Upper lobe of right lung (tissue), 1 donor: ENCODE measurements at places on chromosomes 11 and 22. TPM values are rescaled to one million over a fixed set of nuclear protein-coding genes. Genes with fewer than 3 reads are reported as not detected.

GRCh38 chr11:2265396-2265795 is 5.0 kb downstream of the ASCL2 start:
- peak; percentile 65 for DNase-seq
- H3K36me3 ChIP-seq, result no peaks in the 10 kb centered on the region
- H3K4me1 ChIP-seq, result peaks cover 5% of the 10 kb centered on the region
- peaks cover 11% of the 10 kb centered on the region for H3K27me3 ChIP-seq
- no peak overlapping the region for H3K4me3 ChIP-seq
- peak overlapping the region; percentile 30 for H3K27ac ChIP-seq

The TYR gene
- total RNA-seq, result not detected

DNA sequence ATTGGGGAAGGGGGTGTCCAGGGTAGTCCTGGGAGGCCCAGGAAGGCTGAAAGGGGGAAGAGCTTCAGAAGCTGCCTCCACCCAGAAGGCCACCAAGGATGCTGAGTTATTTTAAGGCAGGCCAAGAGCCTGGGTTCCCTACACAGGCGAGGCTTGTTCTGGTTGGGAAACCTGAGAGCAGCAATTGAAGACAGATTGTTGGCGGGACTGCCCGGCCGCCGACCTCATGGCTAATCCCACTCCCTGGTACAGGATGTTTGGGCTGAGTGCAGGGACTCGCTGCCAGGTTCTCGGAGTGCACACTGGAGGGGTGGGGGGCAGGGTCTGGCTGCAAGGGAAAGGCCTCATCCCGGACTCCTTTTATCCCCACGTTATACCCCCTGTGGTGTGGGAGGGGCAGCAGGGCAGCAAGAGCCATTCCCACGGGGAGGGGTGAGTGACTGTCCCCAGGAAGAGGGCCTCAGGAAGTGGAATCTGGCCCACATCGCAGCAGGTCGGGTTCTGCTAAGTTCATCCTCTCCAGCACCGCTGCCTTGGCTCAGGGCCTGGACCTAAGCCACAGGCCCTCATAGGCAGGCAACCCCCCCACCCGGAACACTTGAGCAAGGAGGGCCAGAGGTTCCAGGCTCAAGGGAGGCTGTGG is 43.6 kb upstream of the PRR5 start:
- H3K4me3 ChIP-seq, result no peak overlapping the region
- no peak overlapping the region for H3K27ac ChIP-seq
- DNase-seq, result peak; percentile 66
- H3K36me3 ChIP-seq, result no peaks in the 10 kb centered on the region
- H3K4me1 ChIP-seq, result no peaks in the 10 kb centered on the region
- H3K27me3 ChIP-seq, result peaks cover 4% of the 10 kb centered on the region

DNA sequence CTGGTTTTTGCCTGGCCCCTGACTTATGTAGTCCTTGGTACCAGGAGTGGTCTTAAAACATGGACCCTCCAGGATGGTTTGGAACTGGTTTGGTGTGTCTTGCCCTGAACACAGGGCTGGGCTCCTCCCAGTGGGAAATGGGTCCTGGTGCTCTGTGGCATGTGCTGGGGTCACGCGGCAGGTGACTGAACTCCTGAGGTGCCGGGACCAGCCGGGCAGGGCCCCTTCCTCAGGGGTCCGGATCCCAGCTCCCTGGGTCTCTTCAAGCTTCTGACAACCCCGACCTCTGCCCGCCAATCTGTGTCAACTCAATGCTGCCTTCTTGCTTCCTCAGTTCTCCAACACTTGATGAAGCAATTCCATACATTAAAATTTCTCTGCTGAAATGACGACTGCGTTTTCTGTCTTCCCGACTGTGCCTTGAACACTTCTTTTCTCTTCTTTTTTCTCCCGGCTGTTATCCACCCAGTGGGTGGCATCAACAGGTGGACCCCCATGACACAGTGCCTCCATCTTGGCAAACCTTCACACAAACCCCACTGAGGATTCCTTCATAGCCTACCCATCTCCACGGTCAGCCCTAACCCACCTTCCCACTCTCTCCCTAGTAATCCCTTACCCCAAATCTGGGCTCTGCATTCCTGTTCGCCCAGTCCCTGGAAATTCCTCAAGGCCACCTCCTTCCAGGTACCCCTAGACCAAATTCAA is 4.4 kb downstream of the IFT27 start:
- H3K4me1 ChIP-seq, result peaks cover 9% of the 10 kb centered on the region
- no peak overlapping the region for H3K4me3 ChIP-seq
- no peaks in the 10 kb centered on the region for H3K27me3 ChIP-seq
- DNase-seq, result peak; percentile 38

The LRRC55 gene
- total RNA-seq, result not detected

The SUSD2 gene
- total RNA-seq, result 277 TPM

DNA sequence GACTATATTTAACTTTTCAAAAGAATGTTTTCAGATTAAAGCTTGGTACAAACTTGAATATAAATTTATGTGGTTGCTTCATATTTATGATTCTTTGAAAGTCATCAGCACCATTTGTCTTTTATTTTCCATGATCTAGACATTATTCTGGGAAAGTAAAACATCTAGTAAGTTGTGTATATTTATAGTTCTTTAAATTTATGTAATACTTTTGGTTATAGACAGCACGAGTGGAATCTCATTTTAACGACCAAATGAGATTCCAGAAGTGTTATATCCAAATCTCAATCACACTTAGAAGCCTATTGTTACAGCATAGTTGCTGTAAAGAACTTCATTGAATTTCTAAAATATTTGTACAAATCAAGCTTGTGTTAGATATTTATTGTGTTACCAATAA is 212.3 kb downstream of the DDX10 start:
- no peaks in the 10 kb centered on the region for H3K4me1 ChIP-seq
- no peaks in the 10 kb centered on the region for H3K27me3 ChIP-seq
- no peak for DNase-seq

GRCh38 chr11:57913715-57914704 is 109.7 kb upstream of the OR9Q1 start:
- no peaks in the 10 kb centered on the region for H3K4me1 ChIP-seq
- DNase-seq, result no peak
- no peak overlapping the region for H3K27ac ChIP-seq
- H3K36me3 ChIP-seq, result no peaks in the 10 kb centered on the region
- H3K4me3 ChIP-seq, result no peak overlapping the region
- H3K27me3 ChIP-seq, result no peaks in the 10 kb centered on the region

DNA sequence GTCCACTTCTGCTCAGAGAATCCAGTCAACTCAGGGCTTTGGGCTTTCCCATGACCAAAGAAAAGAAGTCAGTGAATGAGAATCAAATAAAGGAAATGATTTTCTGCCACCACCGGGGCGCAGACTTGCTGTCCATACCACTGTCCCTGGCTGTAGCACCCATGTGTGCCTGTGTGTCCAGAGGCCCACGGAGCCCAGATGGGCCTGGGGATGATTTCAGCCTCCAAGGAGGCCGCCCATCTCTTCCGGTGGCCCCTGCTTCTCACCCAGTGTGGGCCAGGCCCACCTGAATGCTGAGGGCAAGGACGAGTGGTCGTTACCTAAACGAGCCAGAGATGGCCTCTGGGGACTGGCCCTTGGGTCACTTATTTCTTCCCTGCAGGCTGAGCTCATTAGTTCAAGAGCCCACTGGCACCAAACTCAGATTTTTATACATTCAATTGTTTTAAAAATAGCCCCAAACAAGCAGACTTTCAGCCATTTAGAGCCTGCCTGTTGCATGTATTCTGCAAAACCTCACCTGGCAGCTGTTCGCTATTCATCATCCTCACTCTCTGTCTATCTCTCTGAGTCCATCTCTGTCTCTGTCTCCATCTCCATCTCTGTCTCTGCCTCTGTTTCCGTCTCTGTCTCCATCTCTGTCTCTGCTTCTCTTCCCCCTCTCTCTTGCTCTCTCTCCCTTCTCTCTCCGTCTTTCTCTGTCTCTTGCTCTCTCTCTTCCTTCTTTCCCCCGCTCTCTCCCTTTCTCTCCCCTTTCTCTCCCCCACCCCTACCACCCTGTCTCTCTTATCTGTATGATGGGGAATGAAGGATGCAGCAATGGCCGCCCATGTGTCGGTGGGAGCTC is 24.2 kb downstream of the KRTAP5-5 start:
- DNase-seq, result peak; percentile 47
- no peaks in the 10 kb centered on the region for H3K36me3 ChIP-seq

DNA sequence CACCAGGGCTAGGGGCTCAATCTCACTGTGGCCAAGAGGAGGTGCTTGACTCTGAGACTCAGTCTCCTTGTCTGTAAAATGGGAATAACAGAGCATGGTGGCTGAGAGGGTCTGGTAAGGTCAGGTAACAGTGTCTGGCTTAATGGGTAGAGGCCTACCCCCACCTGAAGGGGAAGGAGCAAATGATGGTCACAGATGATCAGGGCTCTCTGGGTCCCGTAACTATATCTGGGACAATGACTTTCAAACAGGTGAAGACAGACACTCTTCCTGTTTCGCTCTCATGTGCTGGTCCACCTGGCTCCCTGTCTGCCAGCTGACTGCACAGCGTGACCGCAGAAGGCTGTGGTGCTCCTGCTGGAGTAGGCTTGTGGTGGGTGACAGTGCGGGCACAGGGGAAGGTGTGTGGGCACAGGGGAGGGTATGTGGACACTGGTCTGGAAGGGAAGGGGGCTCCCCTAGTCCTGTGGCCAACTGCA is 4.0 kb downstream of the A4GALT start:
- peaks cover 9% of the 10 kb centered on the region for H3K4me1 ChIP-seq
- no peak for DNase-seq
- H3K36me3 ChIP-seq, result no peaks in the 10 kb centered on the region
- H3K4me3 ChIP-seq, result no peak overlapping the region
- H3K27ac ChIP-seq, result no peak overlapping the region
- peaks cover 14% of the 10 kb centered on the region for H3K27me3 ChIP-seq

The PACSIN3 gene
- 36.9 TPM for total RNA-seq

DNA sequence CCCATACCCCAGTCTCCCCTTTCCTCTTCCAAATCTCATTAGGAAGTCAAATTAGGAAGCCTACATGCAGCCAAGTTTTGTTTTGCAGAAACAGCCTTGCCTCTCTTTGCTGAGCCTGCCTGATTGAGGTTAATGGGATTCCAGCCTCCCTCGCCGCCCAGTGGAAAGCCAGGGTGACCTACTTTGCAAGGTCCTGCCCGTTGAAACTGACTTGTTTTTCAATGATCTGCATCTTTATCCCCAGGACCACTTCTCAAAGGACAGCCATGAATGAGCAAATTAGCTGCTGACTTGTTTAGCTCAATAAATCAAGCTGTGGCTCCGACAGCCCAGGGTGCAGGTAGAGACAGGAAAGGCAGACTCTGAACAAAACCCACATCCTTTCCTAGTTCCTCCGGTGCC is 110.4 kb downstream of the RRAS2 start:
- no peak overlapping the region for H3K27ac ChIP-seq
- no peak for DNase-seq
- H3K4me1 ChIP-seq, result peaks cover 17% of the 10 kb centered on the region
- peaks cover 5% of the 10 kb centered on the region for H3K27me3 ChIP-seq

DNA sequence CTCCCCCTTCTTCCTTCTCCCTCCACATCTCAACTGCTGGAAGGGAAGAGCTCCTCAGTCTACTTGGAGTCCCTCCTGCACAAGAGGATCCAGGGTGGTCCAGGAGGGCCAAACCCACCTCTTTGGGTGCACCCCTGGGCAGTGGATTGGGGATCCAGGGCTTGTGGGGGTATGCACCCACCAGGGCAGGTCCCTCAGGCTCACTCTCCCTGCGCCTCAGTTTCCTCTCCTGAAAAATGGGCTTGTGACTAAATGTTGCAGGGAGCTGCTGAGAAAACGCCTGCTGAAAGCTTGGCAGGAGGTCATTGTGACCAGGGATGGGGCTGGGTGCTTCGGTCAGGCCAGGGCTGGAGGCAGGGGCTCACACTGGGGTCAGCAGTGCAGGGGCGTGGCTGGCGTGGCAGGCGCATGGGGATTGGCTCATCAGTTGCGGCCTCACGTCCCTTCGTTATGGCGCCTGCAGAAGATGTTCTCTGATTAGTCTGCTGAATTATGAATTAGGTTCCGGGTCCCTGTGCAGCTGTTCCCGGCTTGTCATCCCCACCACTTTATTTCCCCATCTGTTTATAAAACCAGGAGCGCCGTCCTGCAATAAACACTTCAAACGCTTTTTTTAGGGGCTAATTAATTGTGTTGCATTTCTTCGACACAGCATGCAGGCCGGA is 25.7 kb upstream of the CCDC188 start:
- DNase-seq, result no peak
- no peak overlapping the region for H3K27ac ChIP-seq
- H3K4me1 ChIP-seq, result no peaks in the 10 kb centered on the region
- no peak overlapping the region for H3K4me3 ChIP-seq

The KCTD14 gene
- total RNA-seq, result 13.6 TPM

DNA sequence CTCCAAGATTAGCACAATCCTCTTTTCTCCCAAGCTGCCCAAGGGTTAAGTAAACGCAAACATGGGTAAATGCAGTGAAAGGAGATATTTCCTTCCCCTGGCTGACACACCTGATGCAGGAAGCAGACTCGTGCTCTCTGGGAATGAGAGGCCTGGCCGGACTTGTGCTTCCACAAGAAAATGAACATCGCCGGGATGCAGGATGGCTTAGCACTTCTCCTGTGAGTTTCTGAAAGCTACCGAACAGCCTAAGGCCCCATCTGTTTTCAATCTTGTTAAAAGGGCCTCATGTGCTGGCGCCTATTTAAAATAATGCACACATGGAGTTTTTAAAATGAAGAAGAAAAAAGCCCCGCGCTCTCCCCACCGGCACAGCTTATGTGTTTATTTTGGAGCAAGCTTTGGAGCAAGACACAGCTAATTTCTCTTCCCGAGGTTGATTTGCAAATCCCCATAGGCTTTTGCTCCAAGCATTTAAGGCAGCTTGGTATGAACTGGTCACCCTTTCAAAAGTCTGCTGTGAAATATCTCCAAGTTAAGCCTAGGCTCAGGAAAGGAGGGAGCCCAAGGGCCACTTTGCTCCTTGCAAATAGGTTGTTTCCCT is 100.9 kb downstream of the SYN3 start:
- no peak overlapping the region for H3K4me3 ChIP-seq
- H3K4me1 ChIP-seq, result peaks cover 16% of the 10 kb centered on the region
- H3K36me3 ChIP-seq, result no peaks in the 10 kb centered on the region
- no peak for DNase-seq

DNA sequence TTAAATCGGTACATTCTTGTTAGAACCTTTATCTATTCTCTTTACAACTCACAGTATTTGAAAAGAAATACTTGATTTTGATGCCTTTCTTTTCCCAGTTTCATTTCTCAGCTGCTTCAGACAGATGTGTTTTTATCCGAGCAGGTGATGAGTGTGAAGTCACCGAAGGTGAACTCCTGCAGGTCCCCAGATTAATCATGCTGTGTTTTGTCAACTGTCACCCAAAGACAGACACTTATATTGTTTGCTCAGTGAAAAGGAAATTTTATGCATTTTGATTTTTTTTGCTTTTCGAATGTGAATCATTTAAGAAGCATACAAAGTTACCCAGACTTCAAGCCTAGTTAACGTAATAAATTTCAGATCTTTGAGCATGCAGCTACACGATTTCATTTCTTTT is 7.8 kb upstream of the TMPRSS13 start:
- H3K27ac ChIP-seq, result no peak overlapping the region
- H3K4me3 ChIP-seq, result no peak overlapping the region
- H3K27me3 ChIP-seq, result no peaks in the 10 kb centered on the region
- H3K36me3 ChIP-seq, result no peaks in the 10 kb centered on the region

The P2RY2 gene
- 7.4 TPM for total RNA-seq

The SSTR3 gene
- total RNA-seq, result not detected
